Astrocyte (in vitro differentiated cells and primary cell): ENCODE measurements at places on chromosomes 11 and 22.

DNA sequence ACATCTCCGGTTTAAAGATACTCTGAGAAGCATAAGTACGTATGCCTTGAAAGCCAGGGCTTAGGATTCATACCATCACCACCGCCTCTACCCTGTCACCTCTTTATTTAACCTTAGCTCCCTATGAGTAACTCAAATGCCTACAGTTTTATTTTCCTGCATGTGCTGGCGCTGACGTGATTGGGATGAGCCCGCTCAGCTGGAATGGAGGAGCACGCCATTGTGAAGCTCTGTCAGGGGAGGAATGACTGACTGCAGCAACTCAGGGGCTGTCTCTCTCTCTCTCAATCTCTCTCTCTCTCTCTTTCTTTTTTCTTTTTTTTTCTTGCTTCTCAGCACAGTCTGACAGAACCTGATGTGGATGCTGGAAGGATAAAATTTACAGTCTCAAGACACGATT, 12.4 kb downstream of the CAVIN3 start:
- DNase-seq = peak; percentile 21

DNA sequence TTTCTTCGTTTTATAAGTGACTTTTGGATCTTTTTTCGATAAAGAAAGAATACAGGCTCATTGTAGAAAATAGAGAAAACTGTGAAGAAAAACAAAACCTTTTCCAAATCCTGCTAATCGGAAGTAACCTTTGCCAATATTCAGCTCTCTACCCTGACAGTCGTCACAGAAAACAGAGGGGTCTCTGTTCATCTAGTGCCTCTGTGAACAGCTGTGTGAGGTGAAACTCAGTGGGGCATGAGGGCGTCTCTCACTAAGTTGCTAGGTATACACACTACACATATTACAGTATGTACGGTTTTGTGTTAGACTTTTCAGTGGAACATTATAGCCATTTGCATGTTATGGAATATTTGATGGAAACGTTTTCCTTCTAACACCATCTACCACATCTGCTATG, 39.4 kb downstream of the DHCR7 start:
- no peak for DNase-seq

DNA sequence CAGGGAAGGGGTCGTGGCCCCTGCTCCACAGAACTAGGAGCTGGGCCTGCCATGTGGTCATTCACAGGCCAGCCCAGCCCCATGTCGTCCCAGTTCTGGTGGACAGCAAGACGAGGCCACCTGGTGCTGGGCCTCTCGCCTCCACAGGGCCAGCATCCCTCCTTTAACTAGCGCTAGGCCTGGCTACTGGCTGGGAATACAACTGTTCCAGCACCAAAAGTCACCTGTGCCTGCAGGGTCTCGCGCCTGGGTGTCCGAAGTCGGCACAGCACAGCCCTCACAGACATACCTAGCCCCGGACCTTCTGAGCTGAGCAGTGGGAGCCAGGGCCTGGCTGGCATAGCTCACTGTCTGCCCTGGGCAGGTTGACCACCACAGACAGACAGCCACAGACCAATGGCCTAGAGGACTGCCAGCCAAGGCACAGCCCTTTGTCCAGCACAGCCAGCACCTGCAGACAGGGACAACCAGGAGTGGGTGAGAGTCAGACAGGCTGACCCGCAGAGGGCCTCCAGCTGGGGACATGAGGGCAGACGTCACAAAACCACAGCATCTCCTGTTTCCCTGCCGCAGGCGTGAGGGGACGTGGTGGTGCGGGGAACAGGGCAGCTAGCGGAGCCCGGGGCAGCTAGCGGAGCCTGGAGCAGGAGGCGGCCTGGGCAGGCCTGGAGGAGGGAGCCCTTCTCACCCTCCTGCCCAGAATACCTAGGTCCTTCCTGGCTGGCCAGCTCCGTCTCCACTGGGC, 27.2 kb upstream of the TH start:
- no peak for DNase-seq

DNA sequence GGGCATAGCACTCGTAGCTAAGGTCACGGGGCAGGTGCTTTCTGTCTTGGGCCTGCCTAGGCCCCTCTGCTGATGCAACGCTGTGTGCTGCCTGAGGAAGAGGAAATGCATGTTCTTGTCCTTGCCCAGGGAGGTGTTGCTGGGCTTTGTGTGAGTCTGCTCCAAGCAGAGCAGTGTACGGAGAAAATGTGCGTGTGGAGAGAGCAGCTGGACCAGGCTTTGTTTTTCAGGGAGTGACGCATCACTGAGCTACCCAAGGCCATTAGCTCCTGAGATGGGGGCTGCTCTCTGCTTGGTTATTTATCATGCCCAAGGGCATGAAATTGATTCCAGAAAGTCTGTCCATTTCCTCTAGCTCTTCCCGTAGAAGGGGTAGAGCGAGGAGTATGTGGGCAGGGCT, 82.9 kb upstream of the THY1 start:
- DNase-seq = peak; percentile 65

DNA sequence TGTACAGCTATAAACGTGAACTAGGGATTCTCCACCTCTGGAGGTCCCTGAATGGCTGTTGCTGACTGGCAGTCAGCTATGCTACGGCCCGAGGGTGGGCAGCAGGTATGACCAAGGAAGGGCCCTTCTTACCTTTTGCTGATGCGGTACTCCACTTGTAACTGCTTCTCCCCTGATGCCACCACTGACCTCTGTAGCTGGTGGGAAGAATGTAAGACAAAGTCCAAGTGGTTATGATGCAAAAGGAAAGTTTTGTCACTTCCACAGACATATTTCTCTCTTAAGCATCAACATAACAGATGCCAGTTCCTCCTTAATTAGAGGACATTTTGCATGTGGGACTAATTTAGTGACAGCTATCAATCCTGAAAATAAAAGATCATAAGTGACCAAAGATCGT, 32.2 kb downstream of the P4HA3 start:
- no peak for DNase-seq

GRCh38 chr11:33375236-33375635, 118.1 kb downstream of the HIPK3 start:
- no peak for DNase-seq

DNA sequence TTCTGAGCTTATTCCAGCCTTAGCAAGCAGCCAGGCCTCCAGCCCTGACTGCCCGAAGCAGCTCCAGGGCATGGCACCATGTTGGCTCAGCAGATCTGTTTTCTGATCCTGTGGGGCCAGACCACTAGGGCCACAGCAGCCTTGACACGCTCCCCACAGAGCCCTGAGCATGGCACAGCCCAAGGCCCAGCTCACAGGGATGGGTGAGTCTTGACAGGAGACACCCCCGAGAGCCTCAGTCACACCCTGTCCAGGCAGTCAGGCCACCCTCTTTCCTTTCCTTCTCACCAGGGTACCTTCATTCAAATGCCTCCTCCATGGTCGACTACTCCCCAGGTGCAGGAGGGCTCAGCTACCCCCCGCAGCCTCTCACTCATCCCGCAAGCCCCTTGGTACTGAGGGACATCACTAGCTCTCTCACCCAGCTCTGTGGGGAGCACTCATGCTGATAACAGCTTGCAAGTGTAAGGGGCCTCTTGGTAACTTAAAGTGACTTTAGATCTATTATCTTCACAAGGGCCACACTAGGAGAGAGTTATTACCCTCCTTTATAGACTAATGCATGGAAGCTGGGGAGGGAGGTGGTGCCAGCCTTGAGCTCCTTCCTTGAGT, 3.9 kb upstream of the CDC42BPG start:
- no peak for DNase-seq

- DNase-seq = no peak
These were observed 33.3 kb downstream of the NADSYN1 start for GRCh38 chr11:71486320-71486719.

DNA sequence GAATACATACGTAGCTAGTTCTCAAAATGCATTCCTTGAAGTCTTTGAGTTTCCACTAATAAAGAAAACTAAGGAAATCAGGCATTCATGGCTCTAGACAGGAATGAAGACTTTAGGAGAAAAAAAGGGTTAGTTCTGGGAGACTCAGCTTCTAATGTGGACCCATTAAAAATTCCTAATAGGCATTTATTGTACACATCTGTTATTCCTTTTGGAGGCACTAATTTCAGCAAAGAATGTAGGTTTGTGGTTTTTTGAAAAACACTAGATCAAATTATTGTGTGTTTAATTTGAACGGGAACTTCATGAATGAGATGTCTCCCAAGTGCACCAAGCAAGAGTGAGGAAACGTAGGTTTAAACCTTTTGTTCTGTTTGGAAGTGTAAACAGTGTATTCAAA, 42.7 kb downstream of the PARVA start:
- DNase-seq = no peak

DNA sequence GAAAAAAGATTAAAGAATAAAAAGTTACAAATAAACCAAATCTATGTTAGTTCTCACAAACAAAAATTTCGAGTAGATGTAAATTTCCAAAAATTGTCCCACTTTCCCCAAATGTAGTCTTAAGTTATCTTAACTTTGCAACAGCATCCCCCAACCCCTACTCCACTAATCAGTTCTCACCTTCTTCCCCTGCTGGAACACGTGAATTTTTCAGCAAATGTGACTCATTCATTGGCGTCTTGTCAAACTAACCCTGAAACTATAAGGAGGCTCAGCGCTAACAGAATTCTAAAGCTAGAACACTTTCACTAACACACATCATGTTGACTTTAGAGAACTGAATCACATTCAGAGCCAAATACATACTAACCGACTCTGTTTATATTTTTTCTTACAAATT, 46.1 kb downstream of the PHF21A start:
- DNase-seq = peak; percentile 68
